Right ventricle myocardium superior (tissue), 1 donor: ENCODE measurements at places on chromosomes 16 and 17.

- DNase-seq, result no peak
Measured at GRCh38 chr17:3795390-3796102, 5.4 kb downstream of the ITGAE start.

DNA sequence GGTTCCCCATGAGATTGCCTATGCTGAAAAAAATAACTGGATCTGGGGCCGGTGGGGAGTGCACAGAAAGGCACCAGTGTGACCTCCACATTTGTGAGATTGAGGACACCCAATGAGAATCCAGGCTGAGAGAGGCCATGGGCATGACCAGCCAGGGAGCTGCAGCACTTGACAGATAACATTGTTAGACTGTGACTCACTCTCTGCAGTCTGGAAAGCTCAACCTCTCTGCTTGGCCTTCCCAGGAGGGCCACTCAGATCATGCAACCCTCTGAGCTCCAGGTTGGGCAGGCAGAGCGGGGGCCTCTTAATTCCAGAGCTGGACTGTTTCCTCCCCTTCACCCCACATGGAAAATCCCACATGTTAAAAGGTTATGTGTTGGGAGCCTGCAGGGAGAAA is 30.1 kb downstream of the FZD2 start:
- DNase-seq, result peak; percentile 48

DNA sequence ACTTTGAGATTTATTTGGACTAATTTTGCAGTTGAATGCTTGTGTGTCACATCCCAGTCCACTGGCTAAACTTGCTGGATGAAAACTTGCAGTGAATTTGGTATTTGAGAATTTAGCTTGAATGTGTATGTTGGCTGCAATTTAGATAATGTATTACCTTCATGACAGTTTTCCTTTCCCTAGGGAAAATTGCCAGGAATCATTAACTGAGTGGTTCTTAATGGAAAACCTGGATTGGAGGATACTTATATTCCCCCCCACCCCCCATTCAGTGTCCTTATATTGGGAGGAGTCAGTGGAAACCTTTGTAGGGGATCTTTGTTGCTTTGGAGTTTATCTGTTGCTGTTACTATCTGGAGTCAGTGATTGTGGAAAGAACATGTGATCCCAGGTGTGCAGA is 67.6 kb downstream of the KPNA2 start:
- DNase-seq, result no peak

DNA sequence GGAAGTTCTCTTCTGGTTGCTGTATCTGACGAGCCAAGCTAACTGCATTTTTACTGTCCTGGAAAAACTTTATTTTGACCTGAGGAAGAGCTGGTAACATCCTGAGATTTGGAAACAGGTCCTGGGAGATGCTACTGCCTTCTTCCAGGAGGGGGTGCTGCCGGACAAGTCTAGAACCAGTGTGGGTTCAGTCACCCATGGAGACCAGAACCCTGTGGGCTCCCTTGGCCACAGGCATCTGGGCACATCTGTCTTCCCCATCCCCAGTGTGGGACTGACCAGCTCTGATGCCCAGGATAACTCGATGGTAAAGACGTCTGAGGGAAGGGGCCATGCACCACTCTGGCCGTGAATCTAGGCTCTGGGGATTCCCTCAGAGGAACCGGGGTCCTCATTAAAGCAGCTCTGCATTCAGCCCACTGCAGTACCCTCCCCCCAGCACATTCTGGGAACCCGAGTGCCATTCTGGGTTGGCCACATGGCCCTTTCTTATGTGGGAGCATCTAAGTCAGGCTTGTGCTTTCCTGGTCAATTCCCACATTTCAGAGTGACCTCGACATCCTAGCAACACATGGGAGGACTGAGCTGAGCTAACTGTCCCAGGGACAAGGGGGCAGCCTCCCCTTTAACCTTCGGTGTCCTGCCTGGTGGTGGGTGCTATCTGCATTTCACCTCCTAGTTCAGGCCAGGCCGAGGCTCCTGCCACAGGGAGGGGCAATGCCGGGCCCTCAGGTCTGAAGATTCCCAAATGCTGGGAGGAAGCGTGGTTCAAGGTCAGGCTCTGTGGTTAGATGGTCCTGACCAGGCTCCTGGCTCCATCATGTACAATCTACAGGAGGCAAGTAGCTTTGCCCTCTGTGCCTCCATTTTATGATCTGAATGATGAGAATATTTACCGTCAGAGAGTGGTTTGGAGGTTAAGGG is 6.4 kb downstream of the C16orf86 start:
- DNase-seq, result peak; percentile 76

- DNase-seq, result no peak
Measured at GRCh38 chr16:16805809-16806208, 426.9 kb downstream of the NPIPA7 start.

- no peak for DNase-seq
Measured at GRCh38 chr16:16005721-16006120, 56.3 kb downstream of the ABCC1 start.

DNA sequence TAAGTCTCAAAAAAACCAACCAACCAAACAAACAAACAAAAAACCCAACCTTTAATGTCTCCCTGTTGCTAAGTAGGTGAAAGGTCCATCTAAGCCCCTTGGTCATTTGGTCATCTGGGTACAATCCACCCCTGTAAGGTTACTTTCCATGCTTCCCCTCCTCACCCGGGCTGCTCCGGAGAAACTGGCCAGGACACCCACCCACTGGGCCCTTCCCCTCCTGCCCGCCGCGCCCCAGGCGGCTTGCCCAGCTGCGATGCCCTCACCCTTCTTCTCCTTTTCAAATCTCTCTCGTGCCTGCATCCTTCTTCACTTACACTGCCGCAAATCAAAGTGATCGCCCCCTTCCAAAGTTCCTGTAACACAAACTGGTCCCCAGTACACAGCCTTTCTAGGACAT is 2.0 kb downstream of the NTAN1 start:
- peak; percentile 51 for DNase-seq

DNA sequence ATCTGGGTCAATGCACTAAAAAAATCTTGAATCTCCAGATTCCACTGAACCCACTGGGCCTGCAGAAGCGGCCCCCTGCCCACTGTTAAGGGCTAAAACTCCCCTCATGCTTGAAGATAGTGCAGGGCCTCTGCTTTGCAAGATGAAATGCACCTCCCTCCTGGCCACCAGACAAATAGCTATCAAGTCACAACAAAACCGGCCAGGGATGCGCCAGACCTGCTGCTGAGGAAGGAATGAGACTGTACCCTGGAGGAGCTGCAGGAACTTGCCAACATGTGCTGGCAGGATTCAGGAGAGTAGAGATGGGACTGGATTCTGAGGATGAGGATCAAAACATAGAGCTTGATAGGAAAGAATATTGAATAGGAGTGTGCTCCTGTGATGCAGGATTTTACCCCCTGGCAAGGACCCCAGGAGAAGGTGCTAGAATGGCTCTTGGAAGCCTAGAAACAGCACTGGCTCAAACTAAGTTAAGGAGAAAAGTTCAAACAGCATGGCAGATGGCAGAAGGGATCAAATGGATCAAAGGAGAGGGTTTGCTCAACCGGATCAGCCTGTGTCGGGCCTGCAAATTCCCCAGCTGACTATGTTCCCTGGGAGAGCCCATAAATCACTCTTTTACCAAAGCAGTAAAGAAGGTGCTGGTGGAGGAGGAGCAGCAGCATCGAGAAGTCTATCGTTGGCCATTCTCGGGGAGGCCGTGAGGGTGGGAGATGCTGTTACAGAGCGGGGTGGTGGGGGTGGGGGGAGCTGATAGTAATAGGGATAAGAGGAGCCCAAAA is 27.2 kb upstream of the XYLT2 start:
- DNase-seq, result no peak

DNA sequence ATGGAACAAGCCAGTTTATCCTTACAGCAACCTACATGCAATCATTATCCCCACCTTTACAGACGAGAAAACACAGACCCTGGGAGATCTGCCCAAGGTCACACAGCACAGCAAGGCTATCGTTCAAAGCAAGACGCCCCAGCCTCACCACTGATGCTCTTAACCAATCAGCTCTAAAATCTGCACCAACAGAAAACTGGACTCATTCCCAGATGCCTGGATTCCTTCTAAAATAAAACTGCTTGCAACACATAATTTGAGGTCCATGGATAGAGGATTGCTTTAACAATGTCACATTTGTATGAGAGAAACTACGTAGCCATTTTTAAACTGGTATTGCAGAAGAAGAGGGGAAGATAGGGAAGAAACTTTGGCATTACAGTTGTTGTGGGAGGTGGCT is 6.8 kb downstream of the COTL1 start:
- no peak for DNase-seq

DNA sequence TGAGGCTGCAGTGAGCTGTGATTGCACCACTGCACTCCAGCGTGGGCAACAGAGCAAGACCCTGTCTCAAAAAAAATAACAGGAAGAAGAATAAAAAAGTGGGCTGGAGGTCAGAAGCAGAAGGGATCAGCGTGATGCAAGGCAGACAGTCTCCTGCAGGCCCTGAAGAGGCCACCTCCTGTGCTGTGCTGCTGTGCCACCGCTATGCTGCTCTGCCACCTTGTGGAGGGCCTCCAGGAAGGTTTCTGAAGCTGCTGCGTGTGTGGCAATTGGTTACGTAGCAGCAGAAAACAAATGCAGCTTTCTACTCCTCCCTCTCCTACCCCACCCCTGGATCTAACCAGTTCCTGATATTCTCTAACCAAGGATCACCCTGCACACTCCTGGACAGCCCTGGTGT is 815.5 kb downstream of the KCNJ18 start:
- no peak for DNase-seq

GRCh38 chr17:55171634-55172328 is 93.0 kb upstream of the HLF start:
- DNase-seq, result no peak

GRCh38 chr17:13640551-13640950 is 38.8 kb upstream of the HS3ST3A1 start:
- no peak for DNase-seq

DNA sequence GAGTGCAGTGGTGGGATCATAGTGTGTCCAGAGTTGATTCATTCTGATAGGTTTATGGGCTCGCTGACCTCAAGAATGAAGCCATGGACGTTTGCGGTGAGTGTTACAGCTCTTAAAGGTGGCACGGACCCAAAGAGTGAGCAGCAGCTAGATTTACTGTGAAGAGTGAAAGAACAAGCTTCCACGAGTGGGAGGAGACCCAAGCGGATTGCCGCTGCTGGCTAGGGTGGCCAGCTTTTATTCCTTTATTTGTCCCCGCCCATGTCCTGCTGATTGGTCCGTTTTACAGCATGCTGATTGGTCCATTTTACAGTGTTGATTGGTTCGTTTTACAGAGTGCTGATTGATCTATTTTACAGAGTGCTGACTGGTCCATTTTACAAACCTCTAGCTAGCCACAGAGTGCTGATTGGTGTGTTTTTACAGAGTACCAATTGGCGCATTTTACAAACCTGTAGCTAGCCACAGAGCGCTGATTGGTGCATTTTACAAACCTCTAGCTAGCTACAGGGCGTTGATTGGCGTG is 17.5 kb downstream of the CACNG4 start:
- DNase-seq, result no peak

DNA sequence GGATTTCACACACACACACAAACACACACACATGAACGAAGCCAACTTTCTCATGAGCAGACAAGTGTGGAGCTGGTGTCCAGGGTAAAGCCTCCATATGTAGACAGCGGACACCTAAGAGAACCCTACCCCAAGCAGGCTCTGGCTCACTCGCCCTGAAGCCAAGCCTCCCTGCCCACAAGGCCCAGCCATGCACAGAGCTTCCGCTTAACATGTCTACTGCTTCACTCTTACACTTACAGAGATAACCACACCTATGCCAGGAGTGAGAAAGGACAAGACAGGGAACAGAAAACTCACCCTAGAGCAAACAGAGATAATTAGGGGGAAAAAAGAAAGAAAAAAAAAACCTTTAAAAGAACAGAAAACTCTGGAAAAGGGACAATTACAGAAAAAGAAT is 67.5 kb downstream of the CYTH1 start:
- no peak for DNase-seq

- no peak for DNase-seq
Measured at GRCh38 chr17:56930739-56931337, 17.0 kb upstream of the TRIM25 start.

- no peak for DNase-seq
Measured at GRCh38 chr17:36689089-36689667, 87.8 kb downstream of the MRM1 start.

- DNase-seq, result no peak
Measured at GRCh38 chr17:4440690-4441686, 7.2 kb downstream of the SPNS3 start.

- no peak for DNase-seq
Measured at GRCh38 chr16:19378511-19378910, 39.2 kb upstream of the TMC5 start.

- no peak for DNase-seq
Measured at GRCh38 chr17:2347805-2348685, 10.7 kb downstream of the SGSM2 start.

GRCh38 chr16:4324492-4325252 is 8.8 kb downstream of the GLIS2 start:
- no peak for DNase-seq
